ENCODE measurements at places on chromosomes 11 and 22.

GRCh38 chr22:50605002-50605612, 4.5 kb downstream of the MAPK8IP2 start:
- no peak for DNase-seq

GRCh38 chr11:30914143-30914762, 328.1 kb upstream of the MPPED2 start:
- DNase-seq, result no peak

GRCh38 chr11:135074397-135074998, 662.5 kb upstream of the B3GAT1 start:
- no peak for DNase-seq

- DNase-seq, result no peak
Observed at GRCh38 chr11:106983991-106984390, 34.3 kb downstream of the GUCY1A2 start.
